ENCODE measurements at places on chromosomes 5 and 9. TPM values are rescaled to one million over a fixed set of nuclear protein-coding genes. Genes with fewer than 3 reads are reported as not detected.

The FGFR4 gene
- total RNA-seq = 88.4 TPM

The FRMD3 gene
- 1.4 TPM for total RNA-seq

The OSMR gene
- 2.6 TPM for total RNA-seq

The LRRC19 gene
- total RNA-seq = not detected

The ORM2 gene
- total RNA-seq = 0.90 TPM

The WDR38 gene
- not detected for total RNA-seq

The IL9 gene
- not detected for total RNA-seq

The FAM153A gene
- not detected for total RNA-seq

The ADRA1B gene
- total RNA-seq = not detected

Data from H1 (cell line).